ENCODE measurements at places on chromosomes 11 and 22. TPM values are rescaled to one million over a fixed set of nuclear protein-coding genes. Genes with fewer than 3 reads are reported as not detected.

Gene PTPN5
- total RNA-seq: 0.80 TPM

GRCh38 chr22:33787645-33788456 is 132.4 kb downstream of the LARGE1 start:
- no peak overlapping the region for H3K27ac ChIP-seq
- DNase-seq: no peak
- H3K4me3 ChIP-seq: no peak overlapping the region
- no peaks in the 10 kb centered on the region for H3K27me3 ChIP-seq
- peaks cover 9% of the 10 kb centered on the region for H3K4me1 ChIP-seq
- H3K36me3 ChIP-seq: no peaks in the 10 kb centered on the region

Gene FOLR2
- 28.1 TPM for total RNA-seq

GRCh38 chr22:31776231-31776630 is 22.4 kb downstream of the DEPDC5 start:
- H3K36me3 ChIP-seq: peaks cover 86% of the 10 kb centered on the region
- no peaks in the 10 kb centered on the region for H3K4me1 ChIP-seq
- H3K27me3 ChIP-seq: no peaks in the 10 kb centered on the region
- H3K4me3 ChIP-seq: no peak overlapping the region
- no peak overlapping the region for H3K27ac ChIP-seq

Gene PATE4
- total RNA-seq: not detected

- H3K27me3 ChIP-seq: no peaks in the 10 kb centered on the region
- no peak overlapping the region for H3K27ac ChIP-seq
- H3K4me3 ChIP-seq: no peak overlapping the region
- peaks cover 22% of the 10 kb centered on the region for H3K36me3 ChIP-seq
- peak; percentile 18 for DNase-seq
- peaks cover 45% of the 10 kb centered on the region for H3K4me1 ChIP-seq
Observed at GRCh38 chr22:25362883-25363240, 143.4 kb downstream of the CRYBB2 start.

DNA sequence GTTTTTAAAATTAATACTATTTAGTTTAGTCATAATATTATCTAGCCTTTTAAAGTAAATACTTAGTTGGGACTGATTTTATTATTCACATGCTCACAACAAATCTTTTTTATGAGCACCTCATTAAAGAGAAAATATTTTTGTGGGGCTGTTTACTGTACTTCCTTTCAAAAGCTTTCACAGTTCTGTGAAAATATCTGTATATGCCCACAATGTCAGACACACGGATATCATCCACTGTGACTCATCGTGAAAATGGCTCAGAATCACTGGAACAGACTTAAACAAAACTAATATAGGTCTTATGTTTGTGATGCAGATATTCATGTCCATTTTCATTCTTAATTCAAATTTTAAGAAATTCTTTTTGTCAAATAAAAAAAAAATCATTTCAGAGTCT is 305.2 kb downstream of the RAB38 start:
- no peaks in the 10 kb centered on the region for H3K4me1 ChIP-seq
- no peaks in the 10 kb centered on the region for H3K27me3 ChIP-seq
- DNase-seq: no peak
